ENCODE measurements at places on chromosomes 1 and 21. TPM values are rescaled to one million over a fixed set of nuclear protein-coding genes. Genes with fewer than 3 reads are reported as not detected.

DNA sequence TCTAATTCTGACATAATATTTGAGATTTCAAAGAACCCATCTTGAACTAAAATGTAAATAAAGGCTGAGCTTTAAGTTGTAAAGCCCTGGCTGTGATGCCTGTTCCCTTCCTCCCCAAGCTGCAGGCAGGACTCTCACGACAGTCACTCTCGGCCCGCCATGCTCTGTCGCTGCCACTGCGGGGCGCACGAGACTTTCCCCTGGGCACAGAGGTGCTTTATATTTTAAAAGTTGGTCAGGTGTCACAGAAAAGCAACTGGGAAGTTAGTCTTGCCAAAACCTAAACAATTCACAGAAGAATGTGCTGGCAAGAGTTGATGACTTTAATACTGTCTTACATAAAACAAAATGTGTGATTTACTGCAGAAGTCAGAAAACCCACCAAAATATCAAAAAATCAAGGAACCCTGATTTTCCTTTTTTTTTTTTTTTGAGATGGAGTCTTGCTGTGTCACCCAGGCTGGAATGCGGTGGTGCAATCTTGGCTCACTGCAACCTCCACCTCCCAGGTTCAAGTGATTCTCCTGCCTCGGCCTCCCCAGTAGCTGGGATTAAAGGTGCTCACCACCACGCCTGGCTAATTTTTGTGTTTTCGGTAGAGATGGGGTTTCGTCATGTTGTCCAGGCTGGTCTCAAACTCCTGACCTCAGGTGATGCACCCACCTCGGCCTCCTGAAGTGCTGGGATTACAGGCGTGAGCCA lies 10.7 kb downstream of the LRRC47 start:
- DNase-seq, result no peak

The PTGS2 gene
- 1.5 TPM for total RNA-seq

DNA sequence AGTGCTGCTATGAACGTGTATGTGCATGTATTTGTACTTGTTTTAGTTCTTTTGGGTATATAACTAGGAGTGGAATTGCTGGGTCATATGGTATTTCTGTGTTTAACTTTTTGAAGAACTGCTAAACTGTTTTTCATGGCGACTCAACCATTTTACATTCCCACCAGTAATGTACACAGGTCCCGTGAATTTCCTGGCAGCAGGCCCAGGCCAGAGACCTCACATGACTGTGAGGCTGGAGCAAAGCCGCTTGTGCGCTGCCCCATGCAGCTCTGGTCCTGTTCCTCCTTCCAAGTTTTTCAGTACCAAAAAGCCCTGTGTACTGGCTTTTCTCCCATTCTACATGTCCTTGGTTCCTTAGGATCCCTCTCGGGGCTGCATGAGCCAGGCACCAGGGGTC lies 29.6 kb downstream of the ACOT11 start:
- no peak for DNase-seq

The CXADR gene
- total RNA-seq, result 0.75 TPM

GRCh38 chr1:7591565-7591964 lies 179.5 kb upstream of the VAMP3 start:
- peak; percentile 52 for DNase-seq

The AQP10 gene
- total RNA-seq, result not detected

Data from chondrocyte (in vitro differentiated cells).